ENCODE measurements at places on chromosomes 13 and 19.

- DNase-seq: no peak
Measured at GRCh38 chr13:31803311-31803710, 64.0 kb downstream of the RXFP2 start.

GRCh38 chr13:51626749-51627148, 42.5 kb downstream of the WDFY2 start:
- no peak for DNase-seq

- no peak for DNase-seq
Measured at GRCh38 chr13:113888701-113889330, 24.9 kb upstream of the GAS6 start.

DNA sequence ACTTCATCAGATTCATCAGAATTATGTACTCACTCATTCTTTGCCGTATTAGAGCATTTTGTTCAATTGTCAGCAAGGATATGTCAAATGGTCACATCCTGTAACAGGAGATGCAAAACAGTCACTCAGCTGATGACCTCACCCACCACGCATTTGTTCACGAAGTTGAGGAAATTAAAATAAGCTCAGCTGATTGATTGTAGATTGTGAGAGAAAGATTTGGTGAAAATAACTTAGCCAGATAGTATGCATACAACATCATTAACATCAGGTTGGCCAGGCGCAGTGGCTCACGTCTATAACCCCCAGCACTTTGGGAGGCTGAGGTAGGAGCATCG, 22.6 kb upstream of the CDC16 start:
- DNase-seq: no peak

Measured in NCI-H82 (cell line).